SK-N-SH (cell line): ENCODE measurements at places on chromosomes 12 and 14. TPM values are rescaled to one million over a fixed set of nuclear protein-coding genes. Genes with fewer than 3 reads are reported as not detected.

Gene OR6C6
- polyA plus RNA-seq, result not detected in 2 replicates

DNA sequence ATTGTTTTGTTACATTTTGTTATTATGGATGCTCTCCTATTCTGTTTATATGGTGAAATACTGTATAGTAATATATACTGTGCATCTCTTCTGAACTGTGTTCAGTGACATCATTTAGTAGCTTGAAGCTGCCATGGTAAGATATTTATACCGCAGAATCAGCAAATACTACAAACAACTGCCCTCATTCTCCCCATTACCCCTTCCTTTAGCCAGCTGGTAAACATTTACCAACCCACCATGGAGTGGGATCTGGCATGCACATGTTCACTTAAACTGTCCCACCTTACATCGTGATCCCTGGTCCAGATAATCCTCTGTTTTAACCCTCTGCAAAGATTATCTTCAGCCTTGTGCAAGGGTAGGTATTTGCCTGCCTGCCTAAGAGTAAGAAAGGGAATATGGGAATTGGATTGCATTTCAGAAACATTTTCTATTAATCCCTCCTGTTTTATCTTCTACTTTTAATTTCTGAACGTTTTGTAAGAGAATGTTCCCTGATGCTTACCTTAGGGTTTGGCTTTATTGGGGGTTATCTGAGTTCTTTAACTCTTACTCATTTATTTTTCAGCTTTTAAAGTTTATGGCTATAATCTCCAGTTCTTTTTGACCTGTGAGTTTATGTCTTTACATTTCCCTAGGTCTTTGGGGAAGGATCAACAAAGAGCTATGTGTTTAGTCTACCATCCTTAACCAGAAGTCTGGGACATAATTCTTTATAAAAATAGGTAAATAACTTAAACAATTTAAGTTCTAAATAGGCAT is 46.5 kb downstream of the FBXO34 start:
- no peak for DNase-seq

- DNase-seq, result peak; percentile 25
These were observed 14.9 kb downstream of the TUBA1C start for GRCh38 chr12:49279706-49280159.

DNA sequence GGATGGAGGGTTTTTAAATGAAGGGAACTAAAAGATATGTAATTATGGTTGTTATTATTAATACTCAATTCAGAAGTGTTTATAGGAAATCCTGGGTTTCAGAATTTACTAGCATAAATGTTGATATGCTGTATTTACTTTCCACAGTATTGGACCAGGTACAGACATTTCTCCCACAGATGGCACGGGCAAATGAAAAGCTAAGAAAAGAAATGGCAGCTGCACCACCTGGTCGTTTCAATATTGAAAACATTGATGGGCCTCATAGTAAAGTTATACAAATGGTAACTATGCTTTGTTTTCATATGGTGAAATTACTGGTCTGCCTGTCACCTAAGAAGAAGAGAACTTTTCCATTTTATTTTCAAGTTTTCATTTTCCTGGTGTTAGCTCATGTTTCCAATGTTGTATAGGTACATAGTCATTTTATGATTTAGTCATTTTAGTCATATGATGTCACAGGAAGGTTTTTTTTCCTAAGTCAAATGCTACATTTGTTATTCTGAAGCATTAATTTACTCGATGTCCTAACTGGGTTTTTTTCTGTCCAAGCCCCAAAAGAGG is 5.5 kb downstream of the NOPCHAP1 start:
- DNase-seq, result no peak

GRCh38 chr14:102125546-102125945 is 14.2 kb upstream of the WDR20 start:
- DNase-seq, result no peak

- DNase-seq, result no peak
These were observed 16.9 kb upstream of the KRR1 start for GRCh38 chr12:75528272-75528671.

DNA sequence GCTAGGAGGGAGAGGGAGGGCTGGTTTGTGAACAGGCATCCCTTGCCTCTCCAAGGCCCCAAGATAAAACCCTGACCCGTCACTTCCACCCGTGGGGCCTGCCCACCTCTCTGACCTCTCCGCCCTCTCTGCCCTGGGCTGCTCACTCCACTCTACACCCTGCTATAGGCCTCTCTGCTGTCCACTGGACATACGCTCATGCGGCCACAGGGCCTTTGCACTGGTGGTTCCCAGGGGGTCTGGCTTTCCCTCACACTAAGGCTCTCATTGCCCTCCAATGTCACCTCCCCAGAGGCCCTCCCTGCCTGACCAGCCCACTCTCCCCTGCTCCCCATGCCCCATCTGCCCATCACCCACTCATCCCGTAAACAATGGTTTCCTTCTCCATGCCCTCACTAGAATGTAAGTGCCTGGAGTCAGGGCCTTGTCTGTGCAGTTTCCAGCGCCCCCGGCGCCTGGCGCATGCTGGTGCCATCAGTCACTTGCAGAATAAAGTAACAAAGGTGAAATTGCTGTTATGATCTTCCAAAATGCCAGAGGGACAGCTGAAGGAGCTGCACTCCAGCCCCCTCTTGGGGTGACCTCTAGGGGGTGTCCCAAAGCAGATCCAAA is 73.6 kb downstream of the RFLNA start:
- no peak for DNase-seq

- DNase-seq, result no peak
These were observed 19.9 kb upstream of the MLXIP start for GRCh38 chr12:122058549-122059149.
